ENCODE measurements at places on chromosomes 13 and 19.

GRCh38 chr13:70170689-70171088 is 62.4 kb upstream of the KLHL1 start:
- no peak for DNase-seq

DNA sequence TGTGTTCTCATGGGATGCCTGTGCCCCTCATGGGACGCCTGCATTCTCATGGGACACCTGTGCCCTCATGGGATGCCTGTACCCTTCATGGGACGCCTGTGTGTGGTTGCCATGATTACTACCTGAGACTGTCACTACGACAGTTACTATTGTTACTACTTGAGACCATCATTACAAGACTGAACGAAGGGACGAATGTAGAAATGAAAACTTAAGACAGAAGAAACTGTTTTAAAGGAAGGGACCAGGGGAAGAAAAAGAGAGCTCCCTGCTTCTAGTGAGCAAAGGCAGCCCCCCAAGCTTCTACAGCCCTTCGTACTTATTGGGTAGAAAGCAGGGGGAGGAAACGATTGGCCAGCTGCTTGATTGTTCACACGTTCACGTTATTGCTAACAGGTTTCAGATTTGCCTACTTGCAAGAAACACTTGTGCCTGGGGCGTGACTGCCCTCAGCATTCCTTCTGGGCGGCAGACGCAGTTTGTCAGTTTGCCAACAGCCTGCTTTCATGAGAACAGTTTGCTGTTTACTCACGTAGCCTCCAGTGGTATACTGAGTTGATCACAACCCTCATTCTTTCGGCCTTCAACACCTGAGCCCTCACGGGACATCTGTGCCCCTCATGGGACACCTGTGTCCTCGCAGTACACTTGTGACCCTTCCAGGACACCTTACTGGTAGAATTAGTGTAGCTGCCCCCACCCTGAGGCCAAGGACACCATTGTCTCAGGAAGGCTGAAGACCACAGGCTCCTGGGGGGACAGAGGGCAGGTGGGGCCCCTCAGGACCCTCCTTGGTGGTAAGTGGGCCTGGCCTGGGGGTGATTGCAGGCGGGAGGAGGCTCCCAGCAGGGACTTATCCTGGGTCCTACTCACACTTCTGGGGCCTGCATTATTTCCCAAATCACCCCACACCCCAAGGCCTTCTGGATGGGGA is 2.5 kb upstream of the S1PR4 start:
- DNase-seq: no peak

DNA sequence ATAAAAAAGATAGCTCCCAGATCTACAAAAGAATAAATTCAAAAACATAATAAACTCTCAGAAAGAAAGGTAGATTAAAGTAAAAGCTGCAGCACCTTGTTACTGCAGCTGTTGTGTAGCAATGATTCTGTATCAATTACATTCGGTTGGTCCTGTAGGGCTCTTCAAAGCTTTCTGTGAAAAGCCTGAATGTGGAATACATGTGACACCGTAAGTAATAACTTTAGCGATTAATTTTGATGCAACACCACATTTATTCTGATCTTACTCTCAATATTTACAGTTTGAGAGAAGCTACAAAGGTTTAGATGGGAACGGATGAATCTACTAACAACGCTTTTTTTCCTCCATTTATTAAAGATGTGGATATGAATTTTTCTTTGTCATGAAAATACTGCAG is 279.2 kb downstream of the DACH1 start:
- no peak for DNase-seq

- DNase-seq: no peak
Measured at GRCh38 chr13:102679449-102680132, 15.3 kb downstream of the METTL21C start.

DNA sequence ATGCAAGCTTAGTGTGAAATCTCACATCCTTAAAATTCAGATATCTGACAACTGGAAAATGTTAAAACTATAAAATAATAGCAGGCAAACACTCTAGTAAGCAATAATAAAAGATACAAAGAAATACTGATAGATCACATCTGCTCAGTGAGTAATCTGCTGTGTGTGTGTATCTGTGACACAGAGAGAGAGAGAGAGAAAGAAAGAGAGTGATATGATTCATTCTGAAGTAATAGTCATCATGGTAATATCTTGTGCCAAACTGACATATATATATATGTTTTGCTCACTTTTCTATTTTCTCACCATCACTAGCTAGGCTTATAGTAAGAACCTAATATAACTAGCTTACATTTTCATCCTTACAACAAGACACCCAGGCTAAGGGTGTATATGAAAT is 288.0 kb upstream of the SLITRK6 start:
- no peak for DNase-seq

GRCh38 chr19:20664901-20665781 is 3.8 kb upstream of the ZNF626 start:
- DNase-seq: no peak

DNA sequence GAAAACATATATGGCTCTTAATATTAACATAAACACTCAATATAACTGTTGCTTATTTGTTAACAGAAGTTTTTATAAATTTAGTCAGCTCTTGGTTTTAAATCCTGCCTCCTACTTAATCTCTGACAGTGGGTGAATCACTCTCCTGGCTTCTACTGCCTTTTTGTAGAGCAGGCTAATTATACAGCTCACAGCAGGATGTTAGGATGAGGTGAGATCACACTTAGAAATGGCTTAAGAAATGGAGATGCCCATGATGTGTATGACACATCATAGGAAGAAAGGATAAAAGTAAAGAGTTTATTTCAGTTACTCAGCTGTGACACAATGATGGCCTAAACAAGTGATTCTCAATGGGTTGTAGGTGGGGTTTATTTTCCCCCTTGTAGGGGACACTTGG is 345.6 kb downstream of the SPRY2 start:
- no peak for DNase-seq

- DNase-seq: no peak
Measured at GRCh38 chr13:73939071-73939380, 195.2 kb downstream of the KLF12 start.

GRCh38 chr19:21158523-21159135 is 16.8 kb downstream of the ZNF431 start:
- DNase-seq: no peak

- DNase-seq: no peak
Measured at GRCh38 chr19:45280471-45280961, 29.4 kb downstream of the MARK4 start.

GRCh38 chr13:61684976-61685681 is 269.5 kb upstream of the PCDH20 start:
- DNase-seq: no peak
